GM18507 (cell line): ENCODE measurements at places on chromosomes 12 and 14.

DNA sequence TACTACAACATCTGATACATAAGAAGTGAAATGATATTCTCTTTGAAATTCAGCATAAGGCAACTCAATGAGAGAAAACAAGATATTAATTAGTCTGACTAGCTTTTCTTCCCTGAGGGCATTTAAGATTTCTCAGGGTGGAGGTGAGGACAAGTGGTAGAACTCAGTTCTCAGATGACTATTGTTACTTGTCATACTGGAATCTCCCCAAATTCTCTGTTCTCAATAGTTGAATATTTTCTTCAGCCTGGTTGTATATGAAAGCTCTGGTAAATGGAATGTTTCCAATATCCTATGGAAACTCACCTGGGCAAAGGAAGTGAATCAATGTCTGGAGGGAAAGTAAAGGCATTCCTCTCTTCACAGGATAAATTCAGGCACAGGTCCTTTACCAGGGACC is 18.2 kb upstream of the ITGA5 start:
- DNase-seq: no peak

DNA sequence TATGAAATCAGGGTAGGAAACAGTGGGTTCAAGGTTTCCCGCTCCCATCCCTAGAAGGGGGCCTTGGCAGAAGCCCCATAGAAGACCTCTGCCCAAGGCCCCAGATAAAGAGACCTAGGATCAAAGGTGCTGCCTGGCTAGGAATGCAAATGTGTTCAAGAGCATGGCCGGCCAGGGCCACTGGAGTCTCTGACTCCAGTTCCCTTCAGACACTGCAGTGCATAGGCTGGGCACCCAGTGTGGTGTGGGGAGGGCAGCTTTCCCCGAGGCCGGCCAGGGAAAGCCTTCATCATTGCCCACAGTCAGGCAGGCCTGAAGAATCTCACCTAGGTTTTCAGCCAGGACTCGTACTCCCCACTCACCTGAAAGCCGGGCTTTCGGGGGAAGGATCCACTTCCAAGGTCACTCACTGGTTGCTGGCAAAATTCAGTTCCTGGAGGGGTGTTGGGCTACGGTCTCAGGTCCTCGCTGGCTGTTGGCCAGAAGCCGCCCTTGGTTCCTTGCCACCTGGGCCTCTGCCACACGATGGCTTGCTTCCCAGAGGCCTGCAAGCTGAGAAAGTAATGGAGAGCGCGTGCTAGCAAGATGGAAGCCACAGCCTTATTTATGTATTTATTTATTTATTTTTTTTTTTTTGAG is 9.7 kb upstream of the PEBP1 start:
- no peak for DNase-seq

DNA sequence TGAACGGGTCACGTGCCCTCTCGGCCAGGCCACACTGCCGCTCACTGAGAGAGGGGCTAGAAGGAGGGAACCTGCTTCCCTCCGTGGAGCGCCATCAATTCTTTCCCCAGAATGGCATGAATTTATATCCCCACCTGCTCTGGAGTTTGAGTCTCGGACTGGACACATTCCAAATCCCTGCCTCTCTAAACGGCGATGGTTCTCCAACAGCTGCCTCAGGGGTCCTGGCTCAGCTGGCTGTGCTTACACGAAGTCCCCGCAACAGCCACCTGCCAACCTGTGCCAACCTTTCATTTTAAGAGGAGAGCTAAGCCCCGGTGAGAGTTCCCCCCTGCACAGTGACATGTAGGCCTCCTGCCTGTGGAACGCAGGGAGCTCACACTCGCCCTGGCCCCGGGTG is 73.2 kb downstream of the RIMBP2 start:
- DNase-seq: no peak

DNA sequence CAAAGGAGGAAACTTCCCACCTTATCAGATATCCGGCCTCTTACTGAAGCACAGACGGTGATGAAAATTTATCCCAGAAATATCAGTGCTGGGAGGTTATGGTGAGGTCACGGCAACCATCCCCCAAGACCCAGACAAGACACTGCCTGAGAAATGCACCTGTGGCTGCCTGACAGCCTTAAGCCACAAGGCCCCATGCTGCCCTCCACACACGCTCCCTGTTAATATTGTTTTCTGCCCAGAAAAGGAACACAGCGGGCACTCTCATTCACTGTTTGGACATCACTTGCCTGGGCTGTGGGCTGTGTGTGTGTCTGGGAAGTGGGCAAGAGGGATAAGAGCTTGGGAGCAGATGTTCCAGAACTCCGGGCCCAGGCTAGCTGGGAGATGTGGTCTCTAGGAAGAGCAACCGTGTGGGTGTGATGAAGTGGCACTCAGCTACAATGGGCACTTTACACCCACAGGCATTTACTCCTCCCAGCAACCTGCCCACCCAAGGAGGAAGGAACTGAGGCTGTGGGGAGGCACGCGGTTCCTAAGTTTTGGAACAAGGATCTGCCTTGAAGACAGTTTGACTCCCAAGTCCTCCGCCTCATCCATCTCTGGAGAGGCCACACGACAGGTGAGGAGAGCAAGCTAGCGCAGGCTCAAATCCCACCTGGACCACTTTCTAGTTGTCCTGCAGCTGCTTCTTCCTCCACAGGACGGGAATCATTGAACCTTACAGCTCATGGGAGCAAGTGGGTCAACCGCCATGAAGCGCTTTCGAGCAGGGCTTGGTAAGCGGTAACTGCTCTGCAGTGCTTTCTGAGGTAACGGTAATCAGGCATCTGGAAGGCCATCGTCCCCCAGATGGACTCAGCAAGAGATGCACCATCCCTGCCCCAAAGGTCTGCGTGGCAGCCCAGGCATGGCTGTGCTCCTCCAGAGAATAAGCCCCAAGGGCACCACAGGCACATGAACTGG is 91.4 kb downstream of the CHGA start:
- no peak for DNase-seq

DNA sequence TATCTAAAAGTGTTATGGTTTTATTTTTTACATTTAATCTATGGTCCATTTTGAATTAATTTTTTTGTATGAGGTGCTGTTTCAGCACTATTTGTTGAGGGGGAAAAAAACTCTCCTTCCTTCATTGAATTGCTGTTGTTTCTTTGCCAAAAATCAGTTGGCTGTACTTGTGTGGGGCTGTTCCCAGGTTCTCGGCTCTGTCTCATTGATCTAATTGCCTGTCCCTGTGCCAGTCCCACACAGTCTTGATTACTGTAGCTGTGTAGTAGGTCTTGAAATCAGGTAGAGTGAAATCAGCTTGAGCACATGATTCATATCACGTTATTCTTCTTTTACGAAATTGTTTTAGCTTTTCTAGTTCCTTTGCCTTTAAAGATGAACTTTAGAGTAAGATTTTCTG is 109.7 kb downstream of the ADGRD1 start:
- no peak for DNase-seq

DNA sequence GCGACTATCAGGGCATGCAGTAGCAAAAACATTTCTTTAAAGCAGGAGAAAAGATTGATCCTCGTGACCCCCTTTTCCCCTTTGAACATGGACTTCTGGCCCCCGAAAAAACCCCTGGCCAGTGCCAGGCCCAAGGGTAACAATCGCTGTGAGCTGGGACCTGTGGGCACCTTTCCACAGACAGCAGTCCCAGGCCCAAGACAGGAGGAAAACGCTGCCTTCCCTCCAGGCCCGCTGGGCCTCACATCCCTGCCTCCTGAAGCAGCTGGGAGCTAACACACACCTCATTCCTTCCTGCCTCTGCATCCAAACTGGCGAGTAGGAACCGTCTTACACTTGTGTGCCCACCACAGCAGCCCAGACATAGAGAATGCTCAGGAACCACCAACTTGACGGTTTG is 1.2 kb downstream of the VWF start:
- no peak for DNase-seq

- DNase-seq: no peak
Observed at GRCh38 chr14:77011245-77011644, 17.3 kb downstream of the IRF2BPL start.

GRCh38 chr12:111886662-111887545 is 44.9 kb downstream of the MAPKAPK5 start:
- no peak for DNase-seq

DNA sequence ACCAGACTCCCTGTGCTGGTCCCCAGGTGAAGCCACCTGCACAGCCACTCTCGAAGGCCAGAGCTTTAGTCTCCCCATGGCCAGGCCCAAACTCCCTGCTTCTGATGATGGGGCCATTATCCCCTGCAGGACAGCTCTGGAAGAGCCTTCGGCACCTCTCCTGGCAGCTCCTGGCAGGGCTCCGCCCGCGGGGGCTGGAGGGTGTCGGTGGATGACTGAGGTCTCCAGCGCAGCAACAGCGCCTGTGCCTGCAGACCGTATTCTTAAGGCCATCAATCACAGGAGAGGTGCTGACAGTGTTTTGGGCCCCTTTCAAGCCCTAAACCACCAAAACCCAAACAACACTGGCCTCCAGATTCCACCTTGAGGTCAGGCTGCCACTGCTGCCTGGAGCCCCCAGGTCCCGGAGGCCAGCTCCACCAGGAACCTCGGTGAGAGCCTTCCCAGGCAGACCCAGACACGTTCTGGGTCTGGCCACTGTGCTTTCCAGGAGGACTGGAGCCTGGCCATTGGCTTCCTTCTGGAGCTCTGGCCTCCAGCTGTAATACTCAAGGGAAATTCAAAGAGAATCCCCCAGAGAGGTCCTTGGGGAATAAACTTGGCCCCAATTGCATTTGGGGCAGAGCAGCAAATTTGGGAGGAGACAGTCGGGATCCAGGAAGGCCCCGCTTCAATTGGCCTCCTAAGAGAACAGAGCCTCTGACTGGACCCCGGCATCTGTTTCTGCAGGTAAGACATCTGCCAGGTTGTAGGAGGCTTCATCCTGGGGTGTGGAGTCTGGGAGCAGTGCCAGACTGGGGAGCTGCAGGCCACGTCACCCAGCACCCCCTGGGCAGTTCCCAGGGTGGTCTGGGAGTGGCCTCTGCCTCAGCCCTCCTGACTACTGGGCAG is 210.6 kb upstream of the RTL1 start:
- DNase-seq: no peak

DNA sequence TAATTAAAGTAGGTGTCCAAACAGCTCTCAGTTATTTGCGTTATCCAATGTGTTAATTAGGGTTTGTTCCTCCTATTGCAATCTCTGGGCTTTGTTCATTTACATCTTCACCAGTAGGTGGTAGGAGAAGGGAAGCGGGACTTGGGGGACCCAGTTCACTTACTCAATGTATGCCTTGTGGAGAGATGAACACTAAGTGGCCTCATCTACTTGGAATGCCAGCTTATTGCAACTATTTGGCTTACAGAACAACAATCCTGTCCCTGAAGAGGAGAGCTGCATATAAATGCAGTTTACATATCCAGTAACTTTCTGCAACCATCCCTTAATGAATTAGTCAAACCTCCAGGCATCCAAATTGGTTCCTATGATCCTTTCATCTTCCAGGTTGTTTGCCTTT is 417.1 kb upstream of the CCDC196 start:
- no peak for DNase-seq

DNA sequence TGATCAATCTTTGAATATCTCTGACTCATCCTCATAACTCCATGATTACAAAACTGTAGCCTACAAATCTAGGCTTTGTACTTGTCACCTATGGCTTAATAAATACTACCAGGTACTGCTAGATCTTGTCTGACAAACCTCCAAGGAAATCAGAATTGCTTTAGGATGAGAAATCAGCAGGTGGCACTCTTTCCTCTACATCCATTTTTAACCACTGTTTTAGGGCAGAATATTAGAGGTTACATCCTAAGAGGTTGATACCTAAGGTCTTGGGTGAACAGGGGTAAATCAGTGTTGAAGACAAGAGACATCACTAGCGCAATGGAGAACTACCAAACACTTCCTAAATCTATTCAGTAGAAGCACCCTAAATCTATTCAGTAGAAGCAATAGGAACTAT is 63.1 kb upstream of the SOX5 start:
- DNase-seq: no peak

DNA sequence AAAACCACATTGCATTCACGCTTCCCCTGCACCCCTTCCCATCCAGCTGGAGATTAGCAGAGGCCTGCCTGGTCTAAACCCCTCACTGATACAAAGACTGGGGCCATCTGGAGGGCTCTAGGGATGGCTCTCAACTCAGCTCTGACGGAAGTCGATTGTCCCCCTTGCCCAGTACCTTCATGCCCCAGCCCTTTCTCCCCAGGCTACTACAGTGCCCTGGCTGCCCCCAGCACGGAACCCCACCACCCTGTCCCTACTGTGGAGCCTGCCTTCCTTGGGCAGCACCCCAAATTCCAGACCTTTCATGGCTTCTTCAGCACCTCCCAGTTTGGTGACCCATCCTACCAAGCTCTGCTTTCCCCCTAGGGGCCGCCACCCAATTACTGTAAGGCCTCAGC is 25.6 kb downstream of the ZFP36L1 start:
- no peak for DNase-seq
